ENCODE measurements at places on chromosomes 16 and 17.

DNA sequence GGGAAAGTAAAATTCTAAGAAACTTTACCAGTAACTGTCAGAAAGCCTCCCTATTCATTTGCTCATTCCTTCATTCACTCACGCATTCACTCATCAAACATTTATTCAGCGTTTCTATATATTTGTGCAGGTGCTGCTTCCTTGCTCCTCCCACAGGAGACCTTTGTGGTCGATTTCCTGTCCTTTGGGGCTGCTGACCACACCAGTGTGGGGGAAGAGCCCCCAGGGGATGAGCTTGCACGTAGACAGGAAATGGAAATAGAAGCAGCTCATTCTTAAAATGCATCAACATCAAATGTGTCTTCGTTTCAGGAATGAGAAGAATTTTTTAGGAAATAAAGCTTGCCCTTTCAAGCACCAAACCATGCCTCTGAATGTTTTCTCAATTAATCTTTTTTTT, 9.6 kb downstream of the PIK3R6 start:
- no peak for DNase-seq

DNA sequence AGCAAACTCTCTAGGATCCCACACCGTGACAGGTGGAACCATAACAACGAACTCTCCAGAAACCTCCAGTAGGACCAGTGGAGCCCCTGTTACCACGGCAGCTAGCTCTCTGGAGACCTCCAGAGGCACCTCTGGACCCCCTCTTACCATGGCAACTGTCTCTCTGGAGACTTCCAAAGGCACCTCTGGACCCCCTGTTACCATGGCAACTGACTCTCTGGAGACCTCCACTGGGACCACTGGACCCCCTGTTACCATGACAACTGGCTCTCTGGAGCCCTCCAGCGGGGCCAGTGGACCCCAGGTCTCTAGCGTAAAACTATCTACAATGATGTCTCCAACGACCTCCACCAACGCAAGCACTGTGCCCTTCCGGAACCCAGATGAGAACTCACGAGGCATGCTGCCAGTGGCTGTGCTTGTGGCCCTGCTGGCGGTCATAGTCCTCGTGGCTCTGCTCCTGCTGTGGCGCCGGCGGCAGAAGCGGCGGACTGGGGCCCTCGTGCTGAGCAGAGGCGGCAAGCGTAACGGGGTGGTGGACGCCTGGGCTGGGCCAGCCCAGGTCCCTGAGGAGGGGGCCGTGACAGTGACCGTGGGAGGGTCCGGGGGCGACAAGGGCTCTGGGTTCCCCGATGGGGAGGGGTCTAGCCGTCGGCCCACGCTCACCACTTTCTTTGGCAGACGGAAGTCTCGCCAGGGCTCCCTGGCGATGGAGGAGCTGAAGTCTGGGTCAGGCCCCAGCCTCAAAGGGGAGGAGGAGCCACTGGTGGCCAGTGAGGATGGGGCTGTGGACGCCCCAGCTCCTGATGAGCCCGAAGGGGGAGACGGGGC, 1.3 kb downstream of the SPN start:
- no peak for DNase-seq

- no peak for DNase-seq
Observed at GRCh38 chr17:10135539-10136257, 62.7 kb downstream of the GAS7 start.

GRCh38 chr17:83058266-83058798, 21.1 kb upstream of the METRNL start:
- DNase-seq, result no peak

DNA sequence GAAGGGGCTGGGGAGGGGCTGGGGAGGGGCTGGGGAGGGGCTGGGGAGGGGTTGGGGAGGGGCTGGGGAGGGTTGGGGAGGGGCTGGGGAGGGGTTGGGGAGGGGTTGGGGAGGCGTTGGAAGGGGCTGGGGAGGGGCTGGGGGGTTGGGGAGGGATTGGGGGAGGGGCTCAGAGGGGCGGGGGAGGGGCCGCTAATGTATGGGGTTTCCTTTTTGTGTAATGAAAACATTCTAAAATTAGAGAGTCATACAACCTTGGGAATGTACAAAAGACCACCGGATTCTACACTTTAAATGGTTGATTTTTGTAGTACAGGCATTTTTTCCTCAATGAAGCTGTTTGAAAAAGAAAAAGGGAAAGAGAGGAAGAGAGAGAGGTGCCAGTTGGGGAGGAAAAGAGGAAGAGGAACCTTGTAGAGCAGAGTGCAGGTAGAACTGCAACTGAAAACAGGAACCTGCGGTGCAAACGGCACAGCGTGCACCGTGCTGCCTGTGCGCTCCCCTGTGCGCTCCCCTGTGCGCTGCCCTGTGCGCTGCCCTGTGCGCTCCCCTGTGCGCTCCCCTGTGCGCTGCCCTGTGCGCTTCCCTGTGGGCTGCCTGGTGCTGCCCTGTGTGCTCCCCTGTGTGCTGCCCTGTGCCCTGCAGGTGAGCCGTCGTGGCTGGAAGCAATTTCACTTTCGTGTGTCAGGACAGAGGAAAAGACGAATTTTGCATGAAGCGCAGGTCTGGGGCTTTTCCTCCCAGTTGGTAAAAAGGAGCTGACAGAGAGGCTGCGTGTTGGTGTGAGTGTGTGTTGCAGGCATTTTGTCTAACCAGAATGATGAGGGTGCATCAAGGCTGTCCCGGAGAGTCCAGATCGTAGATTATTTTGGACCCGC, 40.8 kb downstream of the METRNL start:
- DNase-seq, result no peak

- no peak for DNase-seq
Observed at GRCh38 chr16:82833378-82833993, 206.7 kb downstream of the CDH13 start.

DNA sequence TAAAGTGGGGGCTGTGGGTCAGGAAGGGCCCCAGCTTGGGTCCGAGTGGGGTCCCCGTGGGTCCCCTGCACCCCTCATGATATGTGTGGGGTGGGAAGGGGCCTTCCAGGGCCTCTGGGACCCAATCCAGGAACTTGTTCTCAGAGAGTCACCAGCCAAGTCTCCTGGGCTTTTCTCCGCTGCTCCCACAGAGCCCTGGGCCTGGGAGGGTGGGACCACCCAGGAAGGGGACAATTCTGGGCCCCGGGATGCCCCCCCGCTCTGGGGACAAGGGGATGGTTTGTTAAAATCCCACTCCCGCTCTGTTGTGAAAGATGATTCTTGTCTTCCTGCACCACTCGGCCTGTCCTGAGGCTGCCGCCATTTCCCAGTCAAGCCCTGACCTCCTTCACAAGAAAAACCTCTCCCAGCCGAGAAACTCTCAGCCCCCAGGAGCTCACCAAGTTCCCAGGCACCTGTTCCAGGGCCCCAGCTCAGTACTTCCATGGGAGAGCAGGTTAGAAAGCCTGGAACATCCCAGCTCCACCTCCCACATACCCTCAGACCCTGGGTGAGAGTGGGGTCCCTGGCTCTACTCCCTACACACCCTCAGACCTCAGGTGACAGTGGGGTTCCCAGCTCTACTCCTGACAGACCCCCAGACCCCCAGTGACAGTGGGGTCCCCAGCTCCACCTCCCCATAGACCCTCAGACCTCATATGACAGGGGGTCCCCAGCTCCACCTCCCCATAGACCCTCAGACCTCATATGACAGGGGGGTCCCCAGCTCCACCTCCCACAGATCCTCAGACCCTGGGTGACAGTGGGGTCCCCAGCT, 75.1 kb downstream of the METRNL start:
- no peak for DNase-seq

DNA sequence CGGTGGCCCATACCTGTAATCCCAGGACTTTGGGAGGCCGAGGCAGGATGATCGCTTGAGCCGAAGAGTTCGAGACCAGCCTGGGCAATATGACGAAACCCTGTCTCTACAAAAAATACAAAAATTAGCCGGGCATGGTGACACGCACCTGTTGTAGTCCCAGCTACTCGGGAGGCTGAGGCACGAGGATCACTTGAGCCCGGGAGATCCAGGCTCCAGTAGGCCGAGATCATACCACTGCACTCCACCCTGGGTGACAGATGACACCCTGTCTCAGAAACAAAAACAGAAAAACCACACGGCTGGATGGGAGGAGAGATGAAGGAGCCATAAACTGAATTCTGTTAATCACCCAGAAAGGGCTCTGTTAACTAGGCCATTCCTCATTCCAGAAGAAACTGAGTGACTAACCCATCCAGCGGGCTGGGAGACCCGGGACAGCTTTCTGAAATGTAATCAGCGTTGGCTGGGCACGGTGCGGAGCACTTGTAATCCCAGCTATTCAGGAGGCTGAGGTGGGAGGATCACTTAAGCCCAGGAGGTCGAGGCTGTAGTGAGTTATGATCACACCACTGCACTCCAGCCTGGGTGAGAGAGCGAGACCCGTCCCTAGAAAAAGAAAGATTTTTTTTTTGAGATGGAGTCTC, 641 bp upstream of the NT5C3B start:
- DNase-seq, result no peak

GRCh38 chr17:8963647-8964258, 1.8 kb downstream of the PIK3R5 start:
- DNase-seq, result no peak

GRCh38 chr17:73799781-73800627, 155.8 kb upstream of the SDK2 start:
- DNase-seq, result no peak

DNA sequence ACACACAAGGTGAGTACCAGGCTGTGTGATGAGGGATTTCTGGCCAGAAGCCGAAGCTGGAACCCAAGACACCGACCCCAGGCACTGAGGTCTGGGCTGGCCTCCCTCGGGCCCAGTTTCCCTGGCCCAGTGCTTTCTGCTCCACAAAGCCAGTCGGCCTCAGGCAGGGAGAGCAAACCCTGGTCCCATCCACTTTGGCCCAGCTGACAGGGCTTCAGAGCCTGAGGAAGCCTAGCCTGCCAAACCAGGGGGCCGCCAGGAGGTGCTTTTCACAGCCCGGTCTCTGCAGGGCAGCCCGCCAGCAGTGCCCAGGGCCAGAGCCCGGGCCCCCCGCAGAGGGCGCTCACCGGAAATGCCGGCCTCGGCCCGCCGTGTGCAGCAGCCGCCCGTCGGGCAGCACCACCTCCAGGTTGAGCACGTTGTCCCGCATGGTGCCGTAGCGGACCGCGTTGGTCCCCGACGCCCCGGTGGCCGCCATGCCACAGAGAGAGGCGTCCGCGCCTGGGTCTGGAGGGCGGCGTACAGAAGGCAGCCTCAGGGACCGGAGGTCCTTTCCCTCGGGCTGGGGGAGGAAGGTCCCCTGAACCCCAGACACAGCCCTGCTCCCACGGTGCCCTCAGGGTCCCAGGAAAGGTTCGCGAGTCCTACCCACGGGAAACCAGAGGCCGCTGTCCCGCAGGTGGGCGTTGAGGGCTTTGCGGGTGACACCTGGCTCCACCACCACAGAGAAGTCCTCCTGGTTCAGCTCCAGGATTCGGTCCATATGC, 2.2 kb downstream of the LDHD start:
- DNase-seq, result no peak

DNA sequence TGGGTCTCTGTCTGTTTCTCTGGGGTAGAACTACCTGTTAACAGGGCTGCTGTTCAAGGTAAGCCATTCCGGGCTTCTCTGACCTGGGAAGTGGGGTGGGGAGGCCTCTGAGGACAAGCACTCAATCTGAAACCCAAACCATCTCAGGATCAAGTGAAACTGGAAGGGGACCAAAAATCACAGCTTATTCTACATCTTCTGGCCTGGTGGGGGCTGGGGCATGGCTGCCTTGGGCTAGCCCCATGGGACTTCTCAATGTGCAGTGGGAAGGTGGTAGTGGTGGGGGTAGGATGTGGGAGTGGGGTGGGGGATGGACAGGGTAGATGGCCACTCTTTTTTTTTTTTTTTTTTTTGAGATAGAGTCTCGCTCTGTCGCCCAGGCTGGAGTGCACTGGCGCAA, 5.5 kb downstream of the FLOT2 start:
- no peak for DNase-seq

- no peak for DNase-seq
Observed at GRCh38 chr17:75872434-75873351, 5.7 kb downstream of the TRIM47 start.

GRCh38 chr16:81767987-81768592, 11.0 kb upstream of the PLCG2 start:
- no peak for DNase-seq

DNA sequence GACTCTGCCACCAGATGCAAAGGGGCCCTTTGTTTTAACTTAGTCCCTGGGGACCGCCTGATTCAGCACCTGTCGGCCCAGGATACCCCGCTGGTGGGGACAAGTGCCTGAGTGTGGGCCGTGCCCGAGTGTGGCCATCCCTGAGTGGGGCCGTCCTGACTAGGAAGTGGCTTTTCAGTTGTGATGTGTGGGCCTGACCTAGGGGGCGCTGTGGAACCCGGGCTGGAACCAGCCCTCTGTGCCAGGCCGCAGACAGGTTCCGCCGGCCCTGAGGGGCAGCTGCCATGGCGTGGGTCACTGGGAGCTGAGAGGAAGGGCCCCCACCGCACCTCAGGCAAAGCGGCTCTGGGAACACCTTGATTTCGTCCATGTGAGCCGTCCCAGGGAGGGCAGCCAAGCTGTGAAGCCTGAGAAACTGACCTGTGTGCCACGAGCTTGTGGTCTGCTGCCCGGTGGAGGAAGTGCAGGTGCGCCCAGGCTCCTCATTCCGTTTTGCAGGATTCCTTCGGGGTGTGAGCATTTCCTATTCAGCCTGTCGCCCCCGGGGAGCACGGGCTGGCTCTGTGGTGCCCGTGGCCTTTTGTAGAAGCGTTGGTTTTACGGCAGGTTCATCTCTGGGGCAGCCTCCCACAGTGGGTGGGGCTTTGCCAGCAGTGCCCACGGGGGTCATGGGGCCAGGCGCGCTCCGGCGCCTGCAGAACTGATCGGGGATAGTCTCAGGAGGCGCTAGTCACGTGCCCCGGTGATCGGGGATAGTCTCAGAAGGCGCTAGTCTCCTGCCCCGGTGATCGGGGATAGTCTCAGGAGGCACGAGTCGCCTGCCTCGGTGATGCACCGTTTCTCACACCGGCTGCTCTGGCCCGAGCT, 5.3 kb downstream of the RPL13 start:
- DNase-seq, result no peak

DNA sequence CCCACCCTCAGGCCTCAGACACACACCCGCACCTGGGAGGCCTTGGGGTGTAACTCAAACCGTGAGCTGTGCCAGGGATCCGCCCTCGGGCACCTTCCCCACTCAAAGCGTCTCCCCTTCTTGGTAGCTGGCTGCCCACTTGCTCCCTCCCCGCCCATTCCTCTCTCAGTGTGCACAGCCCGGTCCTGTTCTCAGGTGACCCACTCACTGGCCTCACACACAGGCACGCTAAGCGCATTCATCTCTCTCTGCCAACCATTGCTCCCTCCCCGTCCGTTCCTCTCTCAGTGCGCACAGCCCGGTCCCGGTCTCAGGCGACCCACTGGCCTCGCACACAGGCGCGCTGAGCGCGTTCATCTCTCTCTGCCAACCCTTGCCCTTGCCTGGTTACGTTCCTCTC, 20.8 kb downstream of the WDR45B start:
- DNase-seq, result no peak

- DNase-seq, result no peak
Observed at GRCh38 chr17:48153691-48154358, 46.3 kb downstream of the SNX11 start.

DNA sequence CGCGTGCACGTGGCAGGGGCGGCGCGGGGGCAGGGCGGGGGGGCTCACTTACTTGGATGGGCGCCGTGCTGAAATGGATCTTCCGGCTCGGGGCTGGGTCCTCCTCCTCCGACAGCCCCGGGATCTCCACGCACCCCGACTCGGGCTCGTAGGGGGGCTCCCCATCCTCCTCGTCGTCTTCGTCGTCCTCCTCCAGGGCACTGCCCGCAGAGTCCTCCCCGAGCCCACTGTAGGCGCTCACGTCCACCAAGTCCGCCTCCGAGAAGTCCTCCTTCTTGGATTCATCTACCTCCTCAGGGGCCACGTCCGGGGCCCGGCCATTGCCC, 1.4 kb downstream of the PPP1R9B start:
- no peak for DNase-seq

- no peak for DNase-seq
Observed at GRCh38 chr16:70437582-70438557, 1.0 kb downstream of the ST3GAL2 start.

All from anterior cingulate cortex (tissue), 58 donors.